Fibroblast of skin of right biceps (primary cell): ENCODE measurements at places on chromosomes 1 and 21.
A peak's percentile ranks its signal among the peaks of the same experiment; 100 is the strongest.

DNA sequence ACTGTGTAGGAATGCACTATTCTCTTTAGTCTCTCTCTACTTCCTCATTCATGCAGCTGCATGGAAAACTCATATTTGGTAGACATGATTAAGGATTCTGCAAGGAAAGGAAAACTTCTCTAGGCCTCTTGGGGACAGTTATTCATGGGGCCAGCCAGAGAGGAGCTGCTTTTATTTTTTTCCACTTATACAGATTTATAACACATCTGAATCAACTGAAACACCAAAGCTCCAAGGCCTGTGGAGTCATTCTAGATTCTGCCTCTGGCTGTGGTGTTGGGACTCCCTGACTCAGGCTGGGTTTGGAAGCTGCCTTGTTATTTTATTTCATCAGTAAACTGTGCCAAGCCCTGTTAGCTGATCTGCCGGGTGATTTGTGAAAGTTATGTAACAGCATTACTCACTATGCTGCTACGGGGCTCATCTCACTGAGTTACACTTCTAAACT is 83.9 kb upstream of the EDEM3 start:
- peak; percentile 96 for DNase-seq

DNA sequence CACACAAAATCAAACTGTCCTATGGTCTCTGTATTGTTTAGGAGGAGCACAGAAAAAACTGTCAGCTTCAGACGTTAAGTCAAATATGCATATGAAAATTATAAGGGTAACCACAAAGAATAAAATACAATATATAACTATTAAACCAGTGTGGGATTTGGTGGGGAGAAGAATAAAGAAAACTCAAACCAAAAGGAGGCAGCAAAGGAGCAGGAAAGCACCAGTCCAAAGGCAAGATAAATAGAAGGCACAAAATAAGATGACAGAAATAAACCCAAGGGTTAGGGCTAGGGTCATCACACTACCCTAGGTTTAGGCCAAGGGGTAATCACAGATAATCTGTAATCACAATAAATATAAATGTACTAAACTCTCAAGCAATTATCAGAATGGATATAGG is 32.8 kb downstream of the DLGAP3 start:
- no peak for DNase-seq

- DNase-seq: no peak
Observed at GRCh38 chr1:54180701-54181360, 19.0 kb downstream of the CYB5RL start.

GRCh38 chr1:41005876-41006275 is 15.6 kb downstream of the SLFNL1 start:
- no peak for DNase-seq

DNA sequence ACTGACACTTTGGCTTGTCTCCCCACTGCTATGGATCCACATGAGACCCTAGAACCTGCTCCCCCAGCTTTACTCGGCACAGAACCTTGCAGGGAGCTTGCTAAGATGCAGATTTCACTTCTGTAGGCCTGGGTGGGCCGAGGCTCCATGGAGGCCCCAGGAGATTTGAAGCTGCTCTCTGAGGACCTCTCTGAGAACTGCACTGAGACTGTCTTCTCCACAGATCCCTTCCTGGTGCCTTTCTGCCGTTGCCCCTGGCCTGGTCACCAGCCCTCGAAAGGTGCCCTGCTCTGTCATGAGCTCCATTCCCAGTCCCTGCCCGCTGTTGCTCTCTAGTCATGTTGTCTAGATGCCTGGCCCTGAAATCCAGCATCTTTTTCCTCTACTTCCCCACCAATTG is 588.4 kb downstream of the AJAP1 start:
- no peak for DNase-seq

DNA sequence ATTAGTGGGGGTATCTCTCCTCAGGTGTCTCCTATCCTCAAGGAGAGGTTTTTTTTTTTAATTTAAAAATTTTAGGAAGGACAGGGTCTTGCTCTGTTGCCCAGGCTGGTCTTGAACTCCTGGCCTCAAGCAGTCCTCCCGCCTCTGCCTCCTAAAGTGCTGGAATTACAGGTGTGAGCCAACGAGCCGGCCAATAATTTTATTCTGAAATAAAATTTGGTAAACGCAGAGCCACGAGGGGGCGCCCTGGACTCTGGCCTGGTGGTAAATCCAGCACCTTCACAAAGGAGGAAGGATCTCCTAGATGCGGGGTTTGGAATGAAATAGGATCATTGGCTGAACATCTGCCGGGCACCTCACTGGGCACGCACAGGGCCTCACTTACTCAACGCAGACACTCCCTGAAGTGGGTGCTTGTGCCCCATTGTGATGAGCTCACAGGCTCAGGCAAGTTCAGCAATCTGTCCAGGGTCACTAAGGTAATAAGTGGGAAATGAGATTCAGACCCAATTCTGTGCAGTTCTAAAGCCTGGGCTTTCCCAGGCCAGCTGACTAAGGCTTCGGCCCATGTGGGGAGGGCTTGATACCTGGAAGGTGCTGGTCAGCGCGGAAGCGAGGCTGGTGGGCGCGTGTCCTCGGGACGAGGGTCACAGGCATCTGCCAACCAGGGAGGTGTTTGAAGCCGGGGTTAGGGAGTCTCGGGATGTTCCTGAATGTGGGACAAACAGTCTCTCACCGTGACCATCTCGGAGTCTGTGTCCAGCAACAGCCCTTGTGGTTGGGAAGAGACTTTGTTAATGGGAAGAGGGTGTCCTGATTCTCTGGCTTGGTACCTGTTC is 32.7 kb upstream of the ETV3 start:
- peak; percentile 28 for DNase-seq

DNA sequence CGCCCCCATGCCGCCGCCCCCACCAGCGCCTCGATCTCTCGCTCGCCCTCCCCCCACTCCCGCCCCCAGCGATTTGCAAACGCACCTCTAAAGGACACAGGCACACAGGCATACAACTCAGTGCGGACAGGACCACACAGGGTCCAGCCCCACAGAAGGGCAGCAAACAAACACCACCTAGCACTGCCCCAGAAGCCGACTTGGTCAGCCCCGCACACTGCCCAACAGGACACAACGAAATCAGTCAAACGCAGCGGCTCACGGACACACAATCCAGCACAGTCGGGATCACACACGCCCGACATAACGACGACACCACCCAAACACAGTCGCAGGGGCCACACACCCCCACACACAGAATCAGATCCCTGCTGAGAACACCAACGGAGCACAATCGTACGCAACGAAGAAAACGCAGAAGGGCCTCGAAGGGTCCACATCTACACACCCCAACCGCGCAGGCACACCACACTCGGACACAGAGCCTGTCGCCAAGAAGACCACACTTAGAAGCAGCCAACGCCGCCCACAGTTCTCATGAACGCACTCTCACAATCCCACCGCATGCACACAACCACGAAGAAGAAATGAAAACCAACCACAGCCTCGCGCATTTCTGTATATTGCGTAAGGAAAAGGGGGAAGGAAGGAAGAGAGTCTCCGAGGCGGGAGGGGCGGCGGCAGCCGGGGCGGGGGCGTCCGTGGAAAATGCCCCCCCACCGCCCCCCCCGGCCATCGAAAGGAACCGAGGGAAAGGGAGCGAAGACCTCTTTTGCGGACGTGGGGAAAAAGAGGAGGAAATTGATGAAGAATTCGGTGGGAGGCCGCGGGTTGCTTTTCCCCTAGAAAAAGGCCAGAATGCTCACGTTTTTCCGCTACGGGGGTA is 481 bp downstream of the TAL1 start:
- DNase-seq: peak; percentile 52

- peak; percentile 47 for DNase-seq
Observed at GRCh38 chr21:14533499-14534428, 12.4 kb downstream of the SAMSN1 start.

GRCh38 chr1:155048449-155049334 is 2.4 kb upstream of the ADAM15 start:
- DNase-seq: no peak

GRCh38 chr1:17565461-17566252 is 26.2 kb downstream of the ARHGEF10L start:
- no peak for DNase-seq

- no peak for DNase-seq
Observed at GRCh38 chr1:11150326-11150725, 38.8 kb upstream of the ANGPTL7 start.

DNA sequence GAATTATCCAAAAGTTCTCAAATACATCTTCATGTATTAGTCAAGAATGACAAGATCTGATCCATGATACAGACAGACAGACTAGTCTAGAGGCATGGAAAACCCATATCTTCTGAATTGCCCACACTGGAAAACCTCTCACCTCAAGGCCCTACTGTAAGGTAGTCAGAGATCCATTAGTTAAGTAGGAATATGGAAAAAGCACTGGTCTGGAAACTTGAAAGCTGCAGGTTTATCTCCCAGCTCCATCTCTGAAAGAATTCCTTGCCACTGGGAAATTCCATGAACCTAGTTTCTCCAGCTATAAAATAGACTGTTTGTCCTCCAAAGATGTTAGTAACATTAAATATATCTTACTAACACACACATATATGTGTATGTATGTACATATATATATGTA is 169.2 kb downstream of the AKT3 start:
- no peak for DNase-seq
